ENCODE measurements at places on chromosomes 12 and 14.

DNA sequence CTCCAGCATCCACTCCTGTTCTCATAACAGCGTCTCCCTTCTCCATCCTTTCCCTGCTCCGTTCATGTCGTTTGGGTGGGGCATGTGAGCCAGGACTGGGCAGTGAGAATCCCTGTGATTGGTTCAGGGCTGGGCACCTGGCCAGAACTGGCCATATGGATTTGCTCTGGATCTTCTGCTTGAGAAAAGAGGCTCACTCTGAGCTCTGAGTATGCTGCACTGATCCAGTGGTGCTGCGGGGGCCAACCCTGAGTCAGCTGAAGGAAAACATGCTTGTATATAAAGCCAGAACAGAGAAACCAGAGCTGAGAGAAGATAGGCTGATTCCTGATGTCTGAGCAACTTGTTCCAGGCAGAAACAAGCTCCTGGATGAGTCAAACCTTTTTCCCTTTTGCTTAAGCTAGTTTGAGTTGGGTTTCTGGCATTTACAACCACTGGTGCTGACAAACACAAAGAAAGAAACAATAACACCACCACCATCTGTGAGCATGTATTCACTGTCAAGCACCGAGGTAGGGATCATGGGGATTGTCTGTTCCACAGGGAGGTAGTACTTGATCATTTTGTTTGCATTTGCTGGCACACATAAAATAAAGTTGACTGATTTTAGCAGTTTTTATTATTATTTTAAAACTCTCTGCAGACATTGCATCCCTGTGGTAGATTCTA is 14.0 kb upstream of the HPD start:
- DNase-seq = peak; percentile 68

GRCh38 chr12:15320881-15321280 is 1.4 kb upstream of the PTPRO start:
- DNase-seq = no peak

DNA sequence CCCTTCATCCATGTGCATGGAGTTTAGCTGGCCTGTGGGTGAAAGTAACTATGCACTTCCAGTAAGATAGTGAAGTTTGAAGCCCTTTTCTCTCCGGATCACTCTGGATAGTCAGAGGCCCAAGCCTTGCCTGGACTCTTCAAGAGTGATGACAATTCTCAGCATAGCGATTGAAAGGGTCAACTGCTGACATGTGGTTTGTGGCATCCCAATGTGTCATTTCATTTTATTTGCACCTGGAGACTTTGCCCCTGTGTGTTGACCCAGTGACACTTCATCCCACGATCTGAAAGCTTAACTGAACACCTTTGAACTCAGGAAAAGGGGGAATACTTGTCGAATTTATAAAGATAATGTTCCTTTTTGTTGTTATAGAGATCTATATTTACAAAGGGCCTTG is 711.9 kb upstream of the TMEM132C start:
- no peak for DNase-seq

- no peak for DNase-seq
Observed at GRCh38 chr12:131437706-131438492, 273.0 kb upstream of the SFSWAP start.

GRCh38 chr14:102461490-102462338 is 47.9 kb downstream of the ANKRD9 start:
- DNase-seq = no peak

DNA sequence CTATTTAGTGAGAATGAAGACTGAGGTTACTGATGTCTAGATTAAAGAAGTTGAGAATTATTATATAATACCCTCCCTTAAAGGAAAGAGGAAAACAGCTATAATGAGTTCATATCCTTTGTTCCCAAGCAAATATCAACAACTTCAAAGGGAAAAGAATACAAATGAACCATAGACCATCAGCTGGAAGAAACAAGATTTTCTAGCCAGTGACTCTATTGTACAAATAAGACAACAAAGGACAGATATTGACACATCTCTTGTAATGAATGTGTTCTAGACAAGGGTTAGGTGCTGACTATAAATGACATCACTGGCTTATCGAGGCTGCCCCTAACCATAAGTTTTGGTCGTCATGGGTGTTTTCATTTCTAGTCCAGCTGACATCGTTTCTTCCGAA is 48.2 kb downstream of the SLC38A4 start:
- no peak for DNase-seq

DNA sequence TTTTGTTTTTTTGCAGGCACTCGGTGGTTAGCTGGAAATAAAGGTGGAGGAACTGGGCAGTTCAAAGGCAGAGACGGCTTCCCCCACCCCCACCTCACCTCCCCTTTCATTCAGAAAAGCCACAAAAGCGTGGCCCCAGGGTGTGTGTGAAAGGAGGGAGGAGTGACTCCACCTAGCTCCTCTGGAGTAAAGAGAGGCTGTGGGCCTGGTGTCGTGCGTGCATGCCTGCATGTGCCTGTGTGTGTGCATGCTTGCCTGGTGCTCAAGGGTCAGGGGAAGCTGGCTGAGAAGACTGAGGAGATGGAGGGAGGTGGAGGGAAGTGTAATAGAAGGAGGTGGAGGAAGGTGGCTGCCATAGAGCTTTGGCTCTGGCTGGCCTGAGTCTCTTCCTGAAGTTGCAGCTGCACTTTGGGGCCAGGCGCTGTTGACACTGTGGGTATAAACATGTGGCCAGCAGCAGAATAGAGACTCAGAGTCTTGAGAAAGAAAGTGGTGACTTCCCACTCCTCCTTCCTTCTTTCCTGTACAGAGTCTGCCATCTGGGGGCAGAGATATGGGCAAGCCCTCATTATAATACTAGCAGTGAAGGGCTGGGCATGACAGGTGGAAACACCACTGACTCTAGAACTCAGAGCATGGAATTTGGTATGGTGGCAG is 36.9 kb upstream of the SINHCAF start:
- DNase-seq = peak; percentile 18

GRCh38 chr14:64855721-64856528 is 23.8 kb downstream of the SPTB start:
- no peak for DNase-seq
